Stimulated activated CD8-positive, alpha-beta memory T cell treated with anti-CD3 and anti-CD28 coated beads, Interleukin-15, amount 100 ng/mL, for 48 hours (primary cell): ENCODE measurements at places on chromosomes 5 and 9.

DNA sequence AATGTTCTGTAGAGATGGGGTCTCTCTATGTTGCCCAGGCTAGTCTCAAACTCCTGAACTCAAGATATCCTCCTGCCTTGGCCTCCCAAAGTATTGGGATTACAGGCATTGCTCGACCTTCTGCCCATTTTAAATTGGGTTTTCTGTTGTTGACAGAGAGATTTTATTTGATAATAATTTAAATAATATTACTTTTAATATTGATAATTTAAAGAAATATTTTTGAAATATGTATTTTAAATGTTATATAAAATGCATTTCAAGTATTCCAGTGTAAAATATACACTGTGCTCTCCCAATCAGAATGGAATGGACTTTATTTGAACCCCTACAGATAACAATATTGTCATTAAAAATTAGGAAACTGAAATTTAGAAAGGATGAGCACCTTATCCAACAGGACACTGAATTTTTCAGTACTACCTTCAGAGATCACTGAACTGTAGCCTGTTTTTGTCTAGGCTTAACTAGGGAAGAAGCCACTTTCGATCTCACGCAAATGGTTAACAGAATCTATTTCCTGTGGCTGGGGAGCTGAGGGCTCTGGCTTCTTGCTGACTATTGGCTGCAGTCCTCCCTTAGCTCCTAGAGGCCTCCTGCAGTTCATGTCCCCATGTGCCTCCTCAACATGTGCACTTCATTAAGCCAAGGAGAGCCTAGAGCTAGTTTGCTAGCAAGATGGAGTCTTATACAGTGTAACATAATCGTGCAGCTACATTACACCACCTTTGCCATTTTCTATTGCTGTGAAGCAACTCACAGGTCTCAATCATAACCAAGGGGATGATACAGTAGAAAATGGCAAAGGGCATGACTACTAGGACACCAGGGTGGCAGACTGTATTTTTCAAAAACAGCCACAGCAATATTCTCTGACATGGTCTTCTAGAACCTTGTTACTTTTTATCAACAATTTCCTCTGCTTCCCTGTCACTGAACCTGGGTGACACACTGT is 150.0 kb downstream of the CDC42SE2 start:
- DNase-seq, result no peak

GRCh38 chr9:124149992-124150391 is 107.8 kb upstream of the NEK6 start:
- DNase-seq, result no peak

GRCh38 chr9:129814432-129815223 is 9.3 kb downstream of the TOR1A start:
- DNase-seq, result no peak

DNA sequence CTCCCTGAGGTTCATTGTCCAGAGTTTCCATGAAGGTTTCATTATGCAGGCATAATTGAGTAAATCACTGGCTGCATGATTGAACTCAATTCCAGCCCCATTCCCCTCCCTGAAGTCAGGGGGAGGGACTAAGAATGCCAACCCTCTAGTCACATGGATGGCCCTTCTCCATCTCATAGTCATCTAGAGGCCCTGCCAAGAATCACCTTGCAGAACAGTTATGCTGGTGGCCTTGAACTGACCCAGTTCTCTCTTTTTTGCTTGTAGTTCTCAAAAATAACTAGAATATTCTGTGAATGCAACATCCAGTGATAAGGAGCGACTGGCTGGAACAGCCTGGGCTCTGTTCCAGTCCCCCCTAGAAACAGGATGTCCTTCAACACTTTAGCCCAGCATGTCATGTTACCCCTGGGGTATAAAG is 31.7 kb downstream of the SLC35A4 start:
- no peak for DNase-seq

DNA sequence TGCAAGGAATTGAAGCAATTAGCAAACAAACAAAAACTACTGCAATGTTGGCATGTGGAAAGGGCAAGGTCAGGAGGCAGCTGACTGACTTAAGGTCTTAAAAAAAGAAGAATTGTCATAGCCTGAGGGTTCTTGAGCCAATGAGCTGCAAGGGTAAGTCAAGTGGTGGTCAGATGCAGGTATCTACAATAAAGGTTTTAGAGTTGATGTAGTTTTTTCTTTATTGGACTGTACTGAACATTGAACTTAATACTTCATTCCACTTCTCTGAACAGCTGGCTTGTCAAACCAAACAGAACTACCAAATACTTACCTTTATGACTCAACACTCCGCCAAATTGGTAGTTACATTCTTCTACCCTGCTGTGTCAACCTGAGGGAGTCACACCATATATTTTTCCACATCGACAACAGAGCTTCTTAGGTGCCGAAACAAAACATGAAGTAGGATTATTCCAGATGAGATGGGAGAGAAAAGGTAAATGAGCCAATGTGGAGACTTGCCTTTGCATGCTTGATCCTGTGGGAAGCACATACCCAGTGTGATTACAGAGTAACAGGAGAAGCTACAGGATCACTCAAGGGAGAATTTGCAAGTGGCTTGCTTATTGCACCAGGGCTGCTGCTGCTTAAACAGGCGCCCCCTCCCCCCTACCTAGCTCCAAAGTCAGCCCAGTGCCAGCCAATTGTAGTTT is 35.3 kb downstream of the EQTN start:
- no peak for DNase-seq

DNA sequence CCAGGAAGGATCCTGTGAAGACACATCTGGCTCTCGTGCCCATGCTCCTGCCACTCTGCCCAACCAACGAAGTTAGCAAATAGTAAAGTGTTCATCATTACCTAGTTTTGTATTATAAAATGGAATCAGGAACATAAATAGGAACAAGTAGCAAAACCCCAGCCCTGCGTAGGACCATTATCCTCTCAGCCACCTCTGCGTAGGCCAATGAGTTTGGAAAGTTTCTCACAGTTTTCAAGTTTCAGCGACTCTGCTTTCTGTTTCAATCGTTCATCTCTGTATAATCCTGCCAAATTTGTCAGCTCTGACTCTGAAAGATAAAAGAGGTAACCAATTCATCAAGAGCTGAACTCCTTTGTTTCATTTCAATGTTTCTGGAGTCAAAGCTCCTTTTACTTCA is 10.1 kb upstream of the SPATA24 start:
- DNase-seq, result no peak

GRCh38 chr5:60382716-60383115 is 317.2 kb downstream of the DEPDC1B start:
- DNase-seq, result no peak

DNA sequence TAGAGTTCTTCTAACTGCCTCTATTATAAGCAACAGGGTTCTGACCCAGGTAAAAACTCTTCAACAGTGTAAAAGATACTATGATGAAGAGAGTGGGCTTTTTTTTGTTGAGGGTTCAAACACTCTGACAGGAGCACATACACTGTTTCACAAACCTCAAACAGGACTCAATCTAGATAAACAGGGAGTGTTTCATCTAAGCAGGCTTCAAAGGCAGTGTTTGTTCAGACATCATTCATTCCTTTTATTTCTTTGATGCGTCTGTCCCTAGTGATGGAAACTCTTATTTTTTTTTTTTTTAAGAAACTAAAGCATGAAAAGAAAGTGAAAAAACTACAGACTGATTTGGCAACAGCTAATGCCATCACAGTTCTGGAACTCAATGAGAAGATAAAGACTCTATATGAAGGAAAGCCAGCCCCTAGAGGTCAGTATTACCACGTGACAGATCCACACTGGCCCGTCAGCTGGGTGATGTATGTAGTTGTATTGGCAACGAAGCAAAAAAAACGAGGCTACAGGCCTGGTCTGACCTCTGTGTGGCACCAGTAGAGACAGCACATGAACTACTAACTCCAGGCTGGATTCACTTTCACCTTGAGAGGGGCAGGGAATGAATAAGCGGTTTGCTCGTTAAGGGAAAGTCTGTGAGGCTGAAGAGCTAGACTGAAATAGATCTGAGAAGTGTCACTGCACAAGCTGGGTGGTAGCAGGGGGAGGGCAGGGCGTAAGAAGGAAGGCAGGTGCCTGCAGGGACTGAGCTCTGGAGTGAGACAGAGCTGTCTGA is 172.2 kb downstream of the CCDC192 start:
- no peak for DNase-seq

GRCh38 chr9:136052472-136052880 is 42.6 kb downstream of the NACC2 start:
- DNase-seq, result no peak

- DNase-seq, result no peak
Measured at GRCh38 chr9:93949073-93949693, 6.0 kb downstream of the BARX1 start.

- DNase-seq, result no peak
Measured at GRCh38 chr9:27227192-27227591, 69.8 kb downstream of the EQTN start.
